ENCODE measurements at places on chromosomes 12 and 14. TPM values are rescaled to one million over a fixed set of nuclear protein-coding genes. Genes with fewer than 3 reads are reported as not detected.

SMCO2 gene
- not detected for total RNA-seq

DNA sequence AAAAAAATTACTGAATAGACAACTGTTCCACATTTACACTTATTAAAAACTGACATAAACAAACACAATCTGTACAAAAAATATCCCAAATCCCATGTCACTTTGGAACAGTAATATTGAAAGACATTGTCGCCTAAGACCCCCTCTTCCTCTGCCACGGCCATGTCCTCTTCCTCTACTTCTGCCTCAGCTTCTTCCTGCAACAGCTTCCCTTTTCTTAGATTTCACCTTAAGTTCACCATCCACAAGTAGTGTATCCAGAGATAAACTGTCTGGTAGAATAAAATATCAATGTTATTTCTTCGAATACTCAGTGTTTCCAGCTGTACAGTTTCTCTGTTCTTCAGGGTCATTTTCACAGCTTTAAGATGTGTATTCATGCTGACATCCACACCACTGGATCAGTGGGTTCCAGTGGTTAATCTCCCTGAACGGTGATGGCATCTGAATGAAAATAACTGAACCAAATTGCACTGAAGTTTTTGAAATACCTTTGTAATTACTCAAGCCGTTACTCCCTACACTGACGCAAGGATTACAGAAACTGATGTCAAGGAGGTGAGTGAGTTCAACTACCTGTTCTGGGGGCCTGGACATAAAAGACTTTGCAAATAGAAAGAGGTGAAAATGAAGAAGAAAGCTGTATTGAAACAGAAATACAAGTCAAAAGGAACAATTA, 208.5 kb downstream of the C12orf50 start:
- H3K36me3 ChIP-seq, result no peaks in the 10 kb centered on the region
- DNase-seq, result no peak
- H3K4me3 ChIP-seq, result no peak overlapping the region
- H3K27me3 ChIP-seq, result no peaks in the 10 kb centered on the region

RERGL gene
- total RNA-seq, result 9.8 TPM

- no peak overlapping the region for H3K27ac ChIP-seq
- no peaks in the 10 kb centered on the region for H3K4me1 ChIP-seq
- no peak overlapping the region for H3K4me3 ChIP-seq
- H3K36me3 ChIP-seq, result no peaks in the 10 kb centered on the region
Measured at GRCh38 chr14:94903883-94904282, 134.0 kb upstream of the GSC start.

DNA sequence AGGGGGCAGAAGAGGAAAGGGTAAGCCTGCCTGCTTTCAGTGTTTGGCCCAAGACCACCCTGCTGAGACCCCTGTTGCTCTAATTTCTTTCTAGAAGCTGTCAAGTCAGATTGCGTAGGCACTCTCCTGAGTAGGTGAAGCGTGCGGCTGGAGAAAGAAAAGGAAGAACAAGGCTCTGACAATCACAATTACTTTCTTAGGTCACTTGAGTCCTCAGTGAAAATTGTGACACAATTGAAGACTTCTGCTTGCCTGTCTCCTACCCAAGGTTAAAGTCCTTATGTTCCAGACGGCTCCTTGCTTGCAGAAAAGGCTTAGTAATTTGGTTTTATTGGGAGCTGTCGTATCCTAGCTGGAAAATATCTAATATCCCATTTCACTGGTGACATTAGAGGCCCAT, 721 bp upstream of the CTSG start:
- H3K27me3 ChIP-seq, result no peaks in the 10 kb centered on the region
- no peaks in the 10 kb centered on the region for H3K36me3 ChIP-seq
- no peak overlapping the region for H3K27ac ChIP-seq
- DNase-seq, result no peak
- no peak overlapping the region for H3K4me3 ChIP-seq

DNA sequence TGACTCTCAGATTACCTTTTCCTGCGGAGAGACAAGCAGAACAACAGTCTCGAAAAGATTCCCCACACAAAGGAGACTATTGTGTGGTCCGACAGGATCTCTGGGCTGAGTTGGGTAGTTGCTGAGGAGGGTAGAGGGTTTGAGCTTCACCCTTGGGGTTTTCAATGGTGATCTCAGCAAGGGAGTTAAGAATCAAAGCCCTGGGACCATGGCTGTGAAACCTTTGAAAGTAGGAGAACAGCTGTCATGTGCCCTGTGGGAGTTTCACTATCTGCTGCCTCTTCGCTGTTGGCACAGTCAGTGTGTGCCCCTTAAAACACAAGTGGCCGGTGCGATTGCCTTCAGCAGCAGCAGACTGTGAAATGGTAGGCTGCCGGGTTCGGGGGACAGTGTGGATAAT, 14.2 kb upstream of the PLEK2 start:
- H3K36me3 ChIP-seq, result no peaks in the 10 kb centered on the region
- DNase-seq, result no peak

GRCh38 chr14:89266754-89267153, 150.3 kb downstream of the FOXN3 start:
- H3K27me3 ChIP-seq, result no peaks in the 10 kb centered on the region
- no peaks in the 10 kb centered on the region for H3K36me3 ChIP-seq
- H3K27ac ChIP-seq, result no peak overlapping the region
- no peak overlapping the region for H3K4me3 ChIP-seq
- no peak for DNase-seq

- peaks cover 7% of the 10 kb centered on the region for H3K27me3 ChIP-seq
- no peak for DNase-seq
- H3K27ac ChIP-seq, result no peak overlapping the region
Measured at GRCh38 chr14:72906879-72907278, 13.0 kb upstream of the DPF3 start.

TMPRSS12 gene
- total RNA-seq, result not detected
